Spleen (tissue), 13 donors: ENCODE measurements at places on chromosomes 16 and 17.

GRCh38 chr17:511001-511698 lies 158.5 kb upstream of the RPH3AL start:
- peak; percentile 17 for DNase-seq

GRCh38 chr17:48137656-48138055 lies 30.1 kb downstream of the SNX11 start:
- DNase-seq: no peak

- no peak for DNase-seq
These were observed 220.1 kb downstream of the SLC39A11 start for GRCh38 chr17:72872396-72872795.

GRCh38 chr16:67246756-67247191 lies 507 bp downstream of the FHOD1 start:
- DNase-seq: peak; percentile 91

DNA sequence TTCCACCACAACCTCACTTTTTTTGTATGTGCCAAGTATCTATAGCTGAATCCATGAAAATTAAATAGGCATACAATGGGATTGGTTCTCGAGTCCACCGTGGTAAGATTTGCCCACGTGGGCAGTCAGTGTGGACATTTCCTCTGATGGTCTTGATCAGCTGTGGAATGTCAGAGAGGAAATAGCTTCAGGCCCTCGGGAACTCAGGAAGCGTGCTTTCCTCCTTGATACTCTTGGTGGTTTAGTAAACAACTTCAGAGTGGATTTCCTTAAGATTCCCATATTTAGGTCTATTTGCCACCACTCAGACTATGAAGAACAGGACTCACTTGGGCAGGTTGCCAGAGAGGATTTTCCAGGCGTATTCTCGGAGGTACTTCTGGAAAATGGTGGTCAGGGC lies 152.5 kb downstream of the VPS53 start:
- no peak for DNase-seq

DNA sequence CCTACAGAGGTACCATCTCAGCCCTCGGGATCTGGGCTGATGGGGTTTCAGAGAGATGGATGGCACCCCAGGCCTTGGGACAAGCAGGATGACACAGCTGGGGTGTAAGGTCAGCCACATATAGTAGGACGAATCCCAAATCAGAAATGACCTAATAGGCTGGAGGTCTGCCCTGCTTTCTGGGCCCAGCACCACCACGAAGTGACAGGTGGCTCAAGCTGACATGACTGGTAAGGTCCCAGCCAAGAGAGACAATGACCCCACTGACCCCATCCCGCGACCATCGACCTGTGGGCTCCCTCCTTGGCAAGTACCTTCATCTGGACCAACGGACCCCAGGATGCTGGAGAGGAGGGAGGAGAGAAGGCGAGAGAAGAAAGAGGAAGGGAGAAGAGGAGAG lies 15.6 kb downstream of the CAMKK1 start:
- DNase-seq: no peak

- peak; percentile 91 for DNase-seq
These were observed 802 bp downstream of the SETD6 start for GRCh38 chr16:58515871-58516767.

DNA sequence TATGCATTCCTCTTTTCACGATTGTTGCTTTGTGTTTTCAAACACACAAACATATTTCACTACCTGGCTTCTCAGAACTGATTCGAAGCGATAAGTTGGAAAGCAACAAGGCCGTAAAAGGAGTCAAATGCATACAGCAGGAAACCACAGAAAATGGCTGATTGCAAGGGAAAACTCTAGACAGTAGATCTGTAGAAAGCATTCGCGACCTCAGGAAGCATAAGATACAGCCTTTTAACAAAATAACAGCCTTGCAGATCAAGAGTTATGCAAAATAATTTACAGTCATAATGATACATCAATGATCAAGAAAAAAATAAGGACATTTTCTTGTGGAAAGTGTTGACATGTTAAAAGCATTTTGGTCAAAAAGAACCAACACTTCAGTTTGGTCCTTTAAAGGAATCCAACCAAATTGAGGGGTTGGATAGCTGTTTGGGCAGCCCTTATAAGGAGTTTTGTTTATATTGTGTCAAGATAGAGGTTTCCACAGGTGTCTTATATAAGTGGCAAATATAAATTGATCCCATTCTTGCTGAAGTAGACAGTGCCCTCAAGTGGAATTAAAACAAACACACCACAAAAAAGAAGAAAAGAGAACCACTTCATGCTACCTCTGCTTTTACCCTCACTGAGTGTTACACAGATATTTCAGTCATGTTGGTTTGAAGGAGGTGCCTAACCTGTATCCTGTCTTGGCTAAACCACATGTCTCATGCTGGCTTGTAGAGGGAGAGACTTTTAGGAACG lies 5.5 kb downstream of the CYLD start:
- no peak for DNase-seq

GRCh38 chr16:50067290-50067853 lies 1.6 kb downstream of the HEATR3 start:
- DNase-seq: peak; percentile 31

- DNase-seq: peak; percentile 86
These were observed 146.7 kb downstream of the RAB11FIP4 start for GRCh38 chr17:31538080-31538762.

- DNase-seq: no peak
These were observed 6.1 kb upstream of the TBX2 start for GRCh38 chr17:61393550-61393903.

- DNase-seq: no peak
These were observed 7.8 kb upstream of the GPRC5C start for GRCh38 chr17:74424117-74424516.

GRCh38 chr17:82367724-82368524 lies 3.6 kb upstream of the UTS2R start:
- DNase-seq: no peak

DNA sequence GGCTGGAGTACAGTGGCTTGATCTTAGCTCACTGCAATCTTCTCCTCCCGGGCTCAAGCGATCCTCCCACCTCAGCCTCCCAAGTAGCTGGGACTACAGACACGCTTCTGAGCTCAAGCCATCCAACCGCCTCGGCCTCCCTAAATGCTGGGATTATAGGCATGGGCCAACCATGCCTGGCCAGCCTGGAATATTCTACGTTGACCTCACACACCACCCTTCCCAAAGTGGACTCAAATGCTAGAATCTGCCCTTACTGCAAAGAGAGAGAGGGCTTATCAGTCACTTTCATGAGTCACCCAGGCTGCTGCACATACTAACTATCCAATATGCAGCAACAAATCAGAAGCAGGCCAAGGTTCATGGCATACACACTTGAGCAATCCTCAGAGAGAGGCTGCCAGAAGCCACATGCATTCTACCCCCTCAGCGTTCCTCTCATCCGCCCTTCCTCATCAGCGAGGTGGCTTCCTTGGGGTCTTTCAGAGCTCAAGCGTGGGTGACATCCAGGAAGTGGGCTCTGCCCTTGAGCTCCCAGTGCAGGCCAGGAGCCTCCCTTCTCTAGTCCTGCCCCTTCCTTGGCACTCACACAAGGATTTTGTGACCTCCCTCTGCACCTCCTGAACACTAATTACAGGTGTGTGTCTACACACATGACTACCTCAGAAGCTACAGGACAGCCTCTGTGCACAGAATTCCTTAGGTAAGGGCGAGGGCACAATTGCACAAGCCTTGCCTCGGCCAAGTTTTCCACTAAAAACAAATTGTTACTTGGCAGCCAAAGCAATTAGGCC lies 24.8 kb upstream of the SIAH1 start:
- DNase-seq: no peak

- no peak for DNase-seq
These were observed 108.5 kb downstream of the PCTP start for GRCh38 chr17:55859301-55859795.

- DNase-seq: no peak
These were observed 154.8 kb downstream of the VPS53 start for GRCh38 chr17:559551-560431.

GRCh38 chr17:58755577-58756245 lies at the start of gene PPM1E:
PPM1E (plus strand) TSS chr17:58755854.
- peak; percentile 86 for DNase-seq

DNA sequence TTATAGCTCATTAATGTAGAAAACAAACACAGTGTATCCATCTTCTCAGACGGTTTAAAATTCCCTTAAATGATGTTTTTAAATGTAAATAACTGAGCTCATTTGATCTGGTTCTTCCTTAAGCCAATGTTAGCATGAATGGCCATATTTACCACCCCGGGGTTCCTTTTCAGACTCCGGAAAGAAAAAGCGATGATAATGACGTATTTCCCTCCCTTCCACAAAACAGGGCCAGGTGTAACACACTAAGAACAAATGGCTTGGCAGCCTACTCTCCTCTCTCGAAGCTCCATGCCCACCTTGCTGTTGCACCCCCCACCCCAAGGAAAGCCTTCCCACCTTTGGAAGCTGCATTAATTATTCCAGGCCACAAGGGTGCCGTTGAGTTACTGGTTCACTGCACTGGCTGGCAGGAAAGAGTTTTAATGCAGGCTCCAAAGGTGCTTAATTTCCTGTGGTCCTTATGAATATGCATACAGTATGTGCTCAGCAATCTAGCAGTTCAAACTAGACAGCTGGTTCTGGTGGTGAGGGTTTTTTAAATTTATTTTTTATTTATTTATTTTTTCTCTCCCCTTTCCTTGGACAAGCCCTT lies 378.9 kb downstream of the WWOX start:
- DNase-seq: no peak

GRCh38 chr17:7971651-7972050 lies 30.8 kb upstream of the GUCY2D start:
- no peak for DNase-seq

- no peak for DNase-seq
These were observed 155.3 kb downstream of the PITPNC1 start for GRCh38 chr17:67532326-67532871.

- no peak for DNase-seq
These were observed 523.2 kb downstream of the MAF start for GRCh38 chr16:79077346-79077745.

- DNase-seq: no peak
These were observed 28.6 kb downstream of the C16orf74 start for GRCh38 chr16:85722128-85722893.

GRCh38 chr16:23608194-23608593 lies 12.1 kb upstream of the NDUFAB1 start:
- DNase-seq: no peak

DNA sequence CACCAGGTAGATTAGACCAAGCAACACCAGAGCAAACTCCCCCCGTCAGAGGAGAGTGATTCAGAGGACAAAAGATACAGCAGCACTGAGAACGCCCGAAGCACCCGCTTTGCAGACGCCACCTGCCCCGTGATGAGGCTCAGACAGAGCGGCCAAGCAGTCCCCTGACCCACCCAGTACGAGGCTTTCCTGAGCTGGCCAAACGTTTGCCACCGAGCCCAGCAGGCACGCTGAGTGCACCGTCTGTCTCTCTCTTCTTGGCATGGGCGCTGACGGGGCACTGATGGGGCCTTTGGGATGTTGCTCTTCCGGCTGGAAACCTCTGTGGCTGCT lies 19.4 kb upstream of the WDR45B start:
- DNase-seq: no peak

- DNase-seq: no peak
These were observed 1.4 kb downstream of the SRSF2 start for GRCh38 chr17:76735586-76736348.

- DNase-seq: peak; percentile 96
These were observed 477 bp downstream of the NTAN1 start for GRCh38 chr16:15055141-15056053.

- no peak for DNase-seq
These were observed 30.9 kb upstream of the DYNLRB2 start for GRCh38 chr16:80509872-80510271.

DNA sequence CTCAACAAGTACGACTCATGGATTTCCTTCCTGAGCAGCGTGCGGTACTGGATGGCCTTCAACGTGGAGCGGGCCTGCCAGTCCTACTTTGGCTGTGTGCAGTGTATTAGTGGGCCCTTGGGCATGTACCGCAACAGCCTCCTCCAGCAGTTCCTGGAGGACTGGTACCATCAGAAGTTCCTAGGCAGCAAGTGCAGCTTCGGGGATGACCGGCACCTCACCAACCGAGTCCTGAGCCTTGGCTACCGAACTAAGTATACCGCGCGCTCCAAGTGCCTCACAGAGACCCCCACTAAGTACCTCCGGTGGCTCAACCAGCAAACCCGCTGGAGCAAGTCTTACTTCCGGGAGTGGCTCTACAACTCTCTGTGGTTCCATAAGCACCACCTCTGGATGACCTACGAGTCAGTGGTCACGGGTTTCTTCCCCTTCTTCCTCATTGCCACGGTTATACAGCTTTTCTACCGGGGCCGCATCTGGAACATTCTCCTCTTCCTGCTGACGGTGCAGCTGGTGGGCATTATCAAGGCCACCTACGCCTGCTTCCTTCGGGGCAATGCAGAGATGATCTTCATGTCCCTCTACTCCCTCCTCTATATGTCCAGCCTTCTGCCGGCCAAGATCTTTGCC lies 9.0 kb downstream of the HAS3 start:
- peak; percentile 62 for DNase-seq

- DNase-seq: no peak
These were observed 10.9 kb upstream of the HS3ST6 start for GRCh38 chr16:1929105-1929504.

DNA sequence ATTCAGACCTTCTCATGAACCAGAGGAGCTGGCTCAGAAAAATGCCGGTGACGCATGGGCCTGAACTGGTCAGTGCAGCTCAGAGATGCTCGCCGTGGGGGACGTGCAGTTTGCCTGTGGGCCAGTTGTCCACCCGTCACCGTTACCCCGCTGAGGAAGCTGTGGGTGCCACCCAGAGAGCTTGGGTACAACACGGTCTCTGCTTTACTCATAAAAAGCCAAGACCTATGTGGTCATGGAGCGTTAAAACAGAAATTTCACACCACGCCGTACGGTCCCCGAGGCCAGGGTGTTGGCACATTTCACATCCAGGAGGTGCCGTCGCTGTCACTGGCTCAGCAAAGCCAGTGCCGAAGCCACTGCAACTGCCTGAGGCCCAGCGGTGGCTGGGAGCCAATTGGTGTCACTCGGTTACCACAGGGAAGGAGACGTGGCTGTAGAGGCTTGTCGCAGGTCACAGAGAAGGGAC lies 120.9 kb downstream of the METRNL start:
- DNase-seq: peak; percentile 93

- no peak for DNase-seq
These were observed 198.6 kb downstream of the RPTOR start for GRCh38 chr17:80743181-80743771.

- no peak for DNase-seq
These were observed 77.3 kb downstream of the ZFHX3 start for GRCh38 chr16:72970656-72971055.

DNA sequence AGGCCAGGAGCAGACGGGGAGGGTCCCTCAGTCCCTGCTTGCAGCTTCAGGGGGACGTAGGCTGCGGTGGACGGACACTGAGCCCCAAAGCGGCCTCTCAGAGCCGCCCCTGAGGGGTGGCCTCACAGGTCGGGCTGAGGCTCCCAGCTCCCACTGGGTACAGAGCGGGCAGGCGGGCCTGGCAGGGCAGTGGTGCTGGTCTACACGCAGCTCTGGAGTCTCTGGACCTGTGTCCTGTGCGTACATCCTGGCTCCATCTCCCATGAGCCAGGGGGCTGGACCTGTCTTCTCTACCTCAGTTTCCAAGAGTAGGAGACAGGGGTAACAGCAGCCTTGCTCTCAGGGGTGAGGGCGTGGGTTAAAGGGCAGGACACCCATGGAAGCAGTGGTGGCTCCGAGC lies 1.7 kb downstream of the DPEP1 start:
- no peak for DNase-seq

- peak; percentile 42 for DNase-seq
These were observed 48.8 kb downstream of the RMI2 start for GRCh38 chr16:11393861-11394592.
